ENCODE measurements at places on chromosomes 5 and 9.

- DNase-seq = no peak
Observed at GRCh38 chr9:86604741-86605140, 250.5 kb upstream of the TUT7 start.

- no peak for DNase-seq
Observed at GRCh38 chr5:78273436-78273835, 21.1 kb downstream of the AP3B1 start.

GRCh38 chr5:53733853-53734252 is 173.4 kb downstream of the NDUFS4 start:
- DNase-seq = no peak

DNA sequence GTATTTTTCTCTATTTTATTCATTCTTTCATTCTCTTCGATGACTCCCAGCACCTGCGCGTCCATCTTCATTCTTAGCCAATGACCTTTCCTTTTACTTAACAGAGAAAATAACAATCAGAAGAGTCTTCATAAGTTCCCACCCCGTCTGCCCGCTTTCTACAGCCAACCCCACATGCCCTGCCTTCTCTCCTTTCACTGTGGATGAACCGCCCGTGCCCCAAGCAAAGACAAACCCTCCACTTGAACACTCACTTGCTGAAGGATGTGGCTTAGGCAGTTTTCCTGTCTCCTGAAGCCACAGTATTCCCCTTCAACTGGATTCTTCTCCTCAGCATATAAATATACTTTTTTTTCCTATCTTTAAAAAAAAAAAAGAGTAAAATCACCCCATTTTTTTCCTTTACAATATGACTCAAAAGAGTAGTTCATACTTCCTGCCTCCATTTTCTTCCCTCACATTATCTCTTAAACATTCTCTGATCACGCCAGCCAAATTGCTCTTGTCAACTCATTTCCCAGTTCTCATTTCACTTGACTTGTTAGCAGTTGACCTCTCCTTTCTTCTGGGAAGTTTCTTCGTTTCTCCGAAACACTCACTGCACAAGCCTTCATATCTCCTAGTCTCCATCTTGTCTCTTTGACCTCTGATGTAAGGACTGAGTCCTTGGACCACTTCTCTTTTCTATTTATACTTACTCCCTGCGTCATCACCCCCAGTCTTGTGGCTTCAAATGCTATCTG is 11.1 kb downstream of the NIPSNAP3B start:
- DNase-seq = no peak

DNA sequence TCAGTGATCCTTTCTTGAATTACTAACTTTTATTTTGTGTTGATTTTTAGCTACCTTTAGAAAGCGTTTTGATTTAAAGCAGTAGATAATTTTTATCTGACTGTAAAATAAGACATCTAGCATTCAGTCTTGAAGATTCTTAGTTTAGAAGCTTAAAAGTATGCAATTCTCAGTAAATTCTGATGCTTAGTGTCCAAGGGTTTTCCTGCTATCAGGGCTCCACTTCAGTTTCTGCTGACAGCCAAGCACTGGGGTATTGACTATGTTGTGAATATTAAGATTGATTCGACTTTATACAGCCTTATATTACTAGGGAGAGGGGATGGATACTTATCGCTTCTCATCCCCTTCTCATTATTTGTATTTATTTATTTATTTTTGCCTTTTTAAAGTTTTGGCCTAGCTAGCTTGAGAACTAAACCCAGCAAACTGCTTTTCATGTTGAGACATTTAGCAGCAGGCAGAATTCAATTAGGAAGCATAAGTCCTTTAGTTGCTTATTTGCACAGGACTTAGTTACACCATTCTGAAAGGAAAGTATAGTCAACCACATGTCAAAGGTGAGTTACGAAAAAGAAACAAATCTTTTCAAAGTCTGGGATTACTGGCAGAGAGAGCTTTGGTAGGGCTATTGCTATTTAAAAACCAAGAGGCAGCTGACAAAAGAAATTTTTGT is 2.9 kb downstream of the PBX3 start:
- DNase-seq = no peak

GRCh38 chr5:14193496-14193895 is 50.4 kb downstream of the TRIO start:
- DNase-seq = no peak

GRCh38 chr9:137648396-137648795 is 29.6 kb downstream of the EHMT1 start:
- DNase-seq = no peak

All from stimulated activated CD4-positive, alpha-beta T cell treated with anti-CD3 and anti-CD28 coated beads, Interleukin-1b, Interleukin-23, amount 100 ng/mL, for 24 hours (primary cell).